Putamen (tissue), 1 donor: ENCODE measurements at places on chromosomes 7 and 10.

- no peak for DNase-seq
These were observed 1035.1 kb downstream of the CNTNAP2 start for GRCh38 chr7:147151661-147152060.

- DNase-seq, result no peak
These were observed 12.8 kb upstream of the SMKR1 start for GRCh38 chr7:129489491-129489890.

- peak; percentile 53 for DNase-seq
These were observed 51.7 kb downstream of the NRAP start for GRCh38 chr10:113612154-113612553.

DNA sequence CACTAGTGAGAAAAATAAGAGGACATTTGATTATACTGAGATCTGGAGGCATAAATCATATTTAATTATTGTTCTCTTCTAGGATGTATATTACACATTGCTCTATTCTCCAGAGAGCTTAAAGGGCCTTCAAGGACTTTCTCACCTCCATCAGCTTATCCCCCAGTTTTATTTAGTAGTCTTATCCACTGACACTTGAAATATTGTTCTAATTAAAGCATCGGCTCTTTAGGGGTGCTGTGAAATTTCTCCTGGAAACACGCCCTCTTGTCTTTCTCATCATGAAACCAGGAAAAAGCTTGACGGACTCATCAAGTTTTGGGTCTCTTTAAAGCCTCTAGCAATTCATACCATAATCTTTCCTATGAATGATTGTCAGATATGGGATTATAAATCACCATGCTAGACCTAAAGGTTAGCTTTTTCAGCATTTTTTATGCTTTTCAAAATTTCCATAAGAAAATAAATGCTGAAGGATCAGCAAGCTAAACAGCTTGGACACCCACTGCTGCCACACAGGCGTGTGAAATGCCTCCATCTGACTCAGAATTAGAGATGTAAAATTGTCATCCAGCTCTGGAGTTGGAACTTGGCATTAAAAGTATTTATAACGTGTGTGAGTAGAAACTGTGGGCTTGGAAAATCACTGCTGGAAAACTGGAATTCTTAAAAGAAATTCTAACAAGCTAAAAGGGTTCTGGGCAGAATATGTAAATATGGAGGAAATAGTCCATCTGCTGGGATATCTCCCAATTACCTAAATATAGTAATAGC lies 216.3 kb downstream of the CHRM2 start:
- no peak for DNase-seq

DNA sequence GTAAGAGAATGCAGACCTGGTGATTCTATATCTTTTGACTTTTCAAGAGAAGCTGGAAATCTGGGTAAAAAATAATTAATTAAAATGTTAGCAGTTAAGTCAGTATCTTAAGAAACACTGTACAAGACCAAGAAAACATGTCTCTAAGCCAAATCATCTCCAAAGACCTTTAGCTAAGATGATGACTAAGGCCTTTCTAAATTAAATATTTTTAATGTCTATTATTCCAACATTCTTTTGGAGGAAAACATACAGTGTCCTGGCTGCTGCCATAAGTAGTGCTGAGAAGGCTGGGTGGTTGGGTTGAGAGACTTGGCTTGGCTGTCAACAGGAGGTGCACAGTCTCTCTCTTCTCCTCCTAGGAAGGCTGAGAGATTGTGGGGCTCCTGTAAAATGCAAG lies 20.3 kb downstream of the STARD3NL start:
- DNase-seq, result no peak

DNA sequence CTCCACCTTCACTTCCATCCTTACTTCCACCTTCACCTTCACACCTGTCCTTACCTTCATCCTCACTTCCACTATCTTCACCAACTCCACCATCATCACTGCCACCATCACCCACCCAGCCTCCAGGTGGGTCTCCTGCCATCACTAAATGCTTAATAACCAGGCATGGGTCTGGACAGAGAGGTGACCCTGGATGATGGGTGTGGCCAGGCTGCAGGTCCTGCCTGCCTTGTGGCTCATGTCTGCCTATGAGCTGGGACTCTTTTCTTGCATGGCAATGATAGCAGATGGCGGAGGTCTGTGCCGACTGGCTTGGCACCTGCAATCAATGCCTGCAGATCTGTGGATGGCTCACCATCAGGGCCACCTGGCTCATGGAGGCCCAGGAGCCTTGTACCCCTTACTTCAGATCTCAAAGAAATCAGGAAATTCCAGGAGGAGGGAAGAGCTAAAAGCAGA lies 60.1 kb upstream of the ELN start:
- DNase-seq, result no peak

- no peak for DNase-seq
These were observed 22.4 kb upstream of the C10orf71 start for GRCh38 chr10:49276596-49276995.

DNA sequence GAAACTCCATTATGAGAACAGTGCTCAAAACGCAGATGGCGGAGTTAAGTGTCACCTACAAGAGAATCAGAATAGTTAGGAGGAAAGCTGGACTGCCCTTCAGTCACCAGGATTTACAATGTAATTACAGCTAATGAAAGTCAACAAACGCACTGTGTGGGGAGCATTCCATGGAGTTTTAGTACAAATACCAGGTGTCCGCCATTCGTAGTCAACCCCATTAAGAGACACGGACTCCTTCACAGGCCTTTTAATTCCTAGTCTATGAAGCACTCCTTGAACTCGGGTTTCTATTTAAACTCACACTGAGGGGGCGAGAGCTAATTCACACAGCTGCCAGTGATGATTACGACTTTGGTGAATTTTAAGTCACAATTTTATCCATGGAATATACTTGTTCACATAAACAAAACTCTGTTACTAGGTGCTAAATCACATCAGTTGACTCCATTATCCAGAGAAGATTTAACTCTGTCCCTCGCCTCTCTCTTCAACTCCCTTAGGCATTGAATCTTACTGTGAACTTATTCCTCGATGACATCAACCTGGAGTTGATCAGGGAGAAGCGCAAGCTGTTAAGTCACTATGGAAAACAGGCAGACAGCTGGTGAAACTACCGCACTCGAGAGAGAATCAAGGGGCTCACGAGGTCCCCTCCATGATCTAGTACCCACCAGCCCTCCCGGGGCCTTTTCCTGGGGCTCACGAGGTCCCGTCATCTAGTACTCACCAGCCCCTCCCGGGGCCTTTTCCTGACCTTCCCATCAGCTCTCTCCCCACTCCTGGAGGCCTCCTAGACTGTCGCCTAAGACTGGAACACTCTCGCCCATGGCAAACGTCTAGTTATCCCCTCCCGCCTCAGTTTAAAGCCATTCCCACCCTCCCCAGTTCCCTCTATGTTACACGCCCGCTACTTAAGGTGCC lies 1.5 kb downstream of the ZFAND2A start:
- DNase-seq, result no peak

DNA sequence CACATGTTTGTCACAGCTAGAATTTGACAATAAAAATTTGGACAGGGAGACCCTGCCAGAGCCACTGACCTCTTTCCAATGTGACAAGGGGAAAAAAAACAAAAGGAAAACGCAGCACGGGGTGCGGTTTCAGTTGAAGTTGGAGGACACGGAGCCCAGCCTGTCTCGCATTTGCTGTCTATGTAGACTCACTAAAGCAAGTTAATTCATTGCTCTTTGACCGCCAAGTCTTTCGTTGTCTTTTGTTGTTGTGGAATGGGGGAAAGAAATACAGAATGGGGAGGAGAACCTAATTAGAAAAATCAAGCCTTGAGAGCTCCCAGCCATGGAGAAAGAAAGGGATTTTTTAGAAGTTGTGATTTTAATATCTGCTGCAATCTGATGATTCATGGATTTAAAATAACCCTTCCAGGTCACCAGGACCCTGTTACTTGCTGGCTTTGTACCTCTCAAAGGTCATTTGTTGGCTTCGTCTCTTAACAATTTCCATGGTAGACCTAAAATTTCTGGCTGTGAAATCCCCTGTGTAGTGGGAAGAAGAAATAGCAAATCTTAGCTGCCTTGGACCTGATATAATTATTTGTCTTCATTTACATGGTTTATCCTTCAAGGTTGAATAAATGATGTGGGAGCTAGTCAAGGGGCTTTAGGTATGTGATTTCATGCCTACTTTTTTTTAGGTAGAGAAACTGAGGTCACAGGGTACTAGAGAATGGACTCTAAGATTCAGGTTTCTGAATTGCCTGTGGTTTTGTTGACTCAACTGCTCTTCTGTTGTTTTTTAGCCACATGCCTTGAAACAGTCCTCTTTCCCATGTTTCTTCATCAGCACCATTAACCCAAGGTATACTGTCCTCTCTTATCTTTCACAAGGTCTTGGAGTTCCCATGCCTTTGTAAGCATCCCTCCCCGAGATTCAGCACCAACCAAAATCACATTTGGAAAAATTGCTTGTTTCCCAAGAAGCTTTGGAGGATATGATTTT lies 78.7 kb downstream of the TCF7L2 start:
- peak; percentile 34 for DNase-seq

DNA sequence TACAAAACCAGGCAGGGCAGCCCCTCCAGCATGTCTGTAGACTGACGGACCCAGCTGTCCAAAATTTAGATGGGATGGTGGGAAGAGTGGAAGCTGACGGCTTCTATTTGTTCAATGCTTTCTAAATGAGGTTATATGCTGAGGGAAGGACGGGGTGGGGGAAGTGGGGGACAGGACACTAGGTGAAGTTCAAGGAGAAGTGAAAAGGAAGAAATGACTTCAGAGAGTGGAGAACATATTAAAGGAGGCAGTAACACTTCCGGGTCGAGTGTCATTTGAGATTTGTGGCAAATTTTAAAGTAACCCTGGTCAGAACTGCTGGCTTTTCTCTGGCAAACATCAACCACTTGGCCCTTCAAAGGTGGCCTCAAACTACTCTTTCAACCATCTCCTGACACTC lies 9.4 kb downstream of the PIP4K2A start:
- no peak for DNase-seq

GRCh38 chr10:35412900-35413491 lies 76.7 kb downstream of the CCNY start:
- DNase-seq, result no peak

GRCh38 chr7:151312831-151313809 lies 28.5 kb upstream of the NUB1 start:
- DNase-seq, result no peak

- no peak for DNase-seq
These were observed 10.8 kb downstream of the PRPS1L1 start for GRCh38 chr7:18016547-18017444.

DNA sequence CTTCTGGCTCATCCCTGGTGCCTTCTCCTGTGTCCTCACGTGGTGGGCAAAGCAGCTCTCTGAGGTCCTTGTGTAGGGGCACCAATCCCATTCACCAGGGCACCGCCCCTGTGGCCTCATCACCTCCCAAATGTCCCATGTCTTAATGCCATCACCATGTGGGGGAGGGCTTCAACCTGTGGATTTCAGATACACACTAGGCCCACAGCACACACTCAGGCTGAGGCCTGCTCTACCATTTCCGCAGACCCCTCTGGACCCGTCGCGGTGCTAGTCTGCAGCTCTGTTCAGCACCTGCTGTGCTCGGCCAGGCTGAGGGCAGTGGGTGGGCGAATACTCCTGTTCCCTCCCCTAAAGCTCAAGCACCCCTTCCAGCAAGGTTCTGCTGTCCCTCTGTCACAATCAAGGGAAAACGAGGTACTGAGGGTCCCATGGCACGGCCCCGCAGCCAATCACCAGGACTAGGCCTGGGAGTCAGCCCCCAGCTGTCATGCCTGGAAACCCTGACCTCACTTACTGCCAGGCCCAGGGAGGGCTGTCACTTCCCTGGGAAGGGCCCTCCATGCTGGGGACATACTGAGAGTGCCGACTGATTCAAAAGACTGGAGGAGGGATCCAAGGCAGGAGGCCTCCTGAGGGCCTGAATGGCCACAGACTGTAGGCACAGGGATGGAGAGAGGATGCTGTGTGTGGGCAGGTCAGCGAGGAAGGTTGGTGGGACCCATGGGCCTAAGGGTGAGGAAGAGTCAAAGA lies 123.8 kb upstream of the RET start:
- no peak for DNase-seq

- no peak for DNase-seq
These were observed 3.0 kb upstream of the CYP2W1 start for GRCh38 chr7:979886-980571.

DNA sequence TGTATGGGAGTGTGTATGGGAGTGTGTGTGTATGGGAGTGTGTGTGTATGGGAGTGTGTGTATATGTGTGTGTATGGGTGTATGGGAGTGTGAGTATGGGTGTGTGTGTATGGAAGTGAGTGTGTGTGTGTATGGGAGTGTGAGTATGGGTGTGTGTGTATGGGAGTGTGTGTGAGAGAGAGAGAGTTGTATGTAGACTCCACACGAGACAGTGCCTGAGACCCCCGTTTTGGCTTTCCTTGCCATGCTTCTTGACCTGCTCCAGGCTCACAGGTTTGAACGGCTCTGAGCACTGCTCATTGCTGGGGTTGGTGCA lies 49.7 kb downstream of the COL17A1 start:
- DNase-seq, result no peak

DNA sequence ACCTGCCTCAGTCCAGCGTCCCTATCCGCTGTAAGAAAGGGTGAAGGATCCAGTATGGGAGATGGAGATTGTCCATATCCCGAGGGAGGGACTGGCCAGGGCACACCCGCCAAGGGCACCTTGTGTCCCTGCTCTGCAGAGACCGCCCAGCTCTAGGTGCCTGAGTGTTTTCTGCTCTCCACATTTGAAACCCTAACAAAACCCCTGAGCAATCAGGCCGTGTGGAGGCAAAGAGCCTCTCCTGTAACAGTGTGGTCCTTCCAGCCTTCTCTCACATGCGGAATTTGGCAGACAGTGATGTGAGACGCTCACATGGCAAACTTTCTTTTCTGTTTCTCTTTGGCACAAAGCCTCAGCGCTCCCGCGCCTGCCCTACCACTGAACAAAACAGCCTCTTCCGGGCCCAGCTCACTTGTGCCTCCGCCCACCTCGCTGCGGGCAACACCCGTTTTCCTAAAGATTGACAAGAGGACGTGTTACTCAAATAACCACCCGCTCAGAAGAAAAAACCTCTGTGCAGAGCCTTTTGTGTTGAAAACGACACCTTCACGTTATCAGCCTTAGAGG lies 514.8 kb downstream of the DNAJB6 start:
- DNase-seq, result peak; percentile 18

DNA sequence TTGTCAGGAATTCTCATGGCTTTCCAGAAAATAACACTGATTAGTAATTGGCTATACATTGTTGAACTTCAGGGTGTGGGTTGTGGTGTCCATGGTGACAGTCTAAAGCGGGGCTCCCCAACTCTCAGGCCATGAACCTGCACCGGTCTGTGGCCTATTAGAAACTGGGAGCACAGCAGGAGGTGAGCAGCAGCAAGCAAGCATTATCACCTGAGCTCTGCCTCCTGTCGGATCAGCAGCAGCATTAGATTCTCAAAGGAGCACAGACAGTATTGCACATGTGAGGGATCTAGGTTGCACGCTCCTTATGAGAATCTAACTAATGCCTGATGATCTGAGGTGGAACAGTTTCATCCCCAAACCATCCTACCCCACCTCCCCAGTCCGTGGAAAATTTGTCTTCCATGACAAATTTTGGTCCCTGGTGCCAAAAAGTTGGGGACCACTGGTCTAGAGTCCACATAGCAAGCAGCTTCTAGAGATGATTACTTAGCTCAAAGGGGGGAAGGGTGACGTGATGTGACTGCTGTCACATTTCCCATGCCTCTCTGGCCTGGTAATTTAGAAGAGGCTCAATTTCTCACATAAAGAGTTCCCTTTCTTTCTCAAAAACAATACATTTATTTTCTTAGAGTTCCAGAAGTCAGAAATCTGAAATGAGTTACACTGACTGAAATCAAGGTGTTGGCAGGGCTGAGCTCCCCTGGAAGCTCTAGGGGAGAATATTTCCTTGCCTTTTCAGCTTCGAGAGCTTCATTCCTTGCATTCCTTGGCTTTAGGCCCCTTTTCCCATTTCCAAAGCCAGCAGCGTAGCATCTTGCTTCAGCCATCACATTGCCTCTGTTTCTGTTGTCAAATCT lies 17.6 kb upstream of the FAM221A start:
- no peak for DNase-seq

GRCh38 chr10:84375011-84375410 lies 46.6 kb downstream of the CCSER2 start:
- peak; percentile 48 for DNase-seq
